NCI-H1930 (cell line): ENCODE measurements at places on chromosomes 12 and 14.

DNA sequence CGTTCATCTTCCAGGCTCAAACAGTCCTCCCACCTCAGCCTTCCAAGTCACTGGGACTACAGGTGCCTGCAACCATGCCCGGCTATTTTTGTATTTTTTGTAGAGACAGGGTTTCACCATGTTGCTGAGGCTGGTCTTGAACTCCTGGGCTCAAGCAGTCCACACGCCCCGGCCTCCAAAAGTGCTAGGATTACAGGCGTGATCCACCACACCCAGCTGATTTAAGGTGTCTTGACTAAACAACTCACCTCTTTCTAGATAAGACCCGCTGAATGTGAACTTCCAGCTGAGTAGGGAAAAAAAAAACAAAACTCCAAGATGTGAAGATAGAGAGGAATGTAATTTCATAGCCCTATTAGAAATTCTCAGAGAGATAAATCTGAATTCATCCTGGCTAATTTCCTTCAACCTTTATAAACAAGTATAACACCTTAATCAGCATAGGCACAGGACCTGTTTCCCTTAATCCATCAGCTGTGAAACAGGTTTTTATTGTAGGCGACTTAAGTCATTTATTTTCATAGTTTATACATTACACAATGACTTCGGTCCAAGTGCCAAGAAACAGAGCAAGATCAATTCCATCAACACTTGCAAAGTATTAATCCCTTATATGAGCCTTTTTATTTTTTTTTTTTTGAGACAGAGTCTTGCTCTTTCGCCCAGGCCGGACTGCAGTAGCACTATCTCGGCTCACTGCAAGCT lies 51.5 kb downstream of the HCAR2 start:
- DNase-seq = no peak

- DNase-seq = no peak
Observed at GRCh38 chr12:12099102-12099501, 28.4 kb downstream of the BCL2L14 start.

DNA sequence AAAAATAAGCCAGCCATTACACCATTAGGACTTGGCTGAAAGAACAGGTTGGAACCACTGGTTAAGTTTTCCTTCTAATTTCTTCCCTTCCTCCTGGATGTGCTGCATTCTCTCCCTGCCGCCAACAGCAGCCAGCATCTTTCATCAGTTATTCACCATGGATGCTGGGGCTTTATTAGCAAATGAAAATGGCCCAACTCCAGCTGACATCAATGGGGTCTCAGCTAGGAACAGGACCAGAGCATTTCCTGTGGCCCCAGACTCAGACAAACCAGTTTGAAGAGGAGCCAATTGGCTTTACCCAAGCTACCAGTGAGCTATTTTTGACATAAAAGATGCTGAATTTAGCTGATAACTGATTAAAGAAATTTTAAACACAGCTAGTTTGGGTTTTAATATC lies 26.0 kb upstream of the TBX5 start:
- DNase-seq = no peak

- DNase-seq = no peak
Observed at GRCh38 chr14:61703342-61704129, 8.2 kb downstream of the HIF1A start.

DNA sequence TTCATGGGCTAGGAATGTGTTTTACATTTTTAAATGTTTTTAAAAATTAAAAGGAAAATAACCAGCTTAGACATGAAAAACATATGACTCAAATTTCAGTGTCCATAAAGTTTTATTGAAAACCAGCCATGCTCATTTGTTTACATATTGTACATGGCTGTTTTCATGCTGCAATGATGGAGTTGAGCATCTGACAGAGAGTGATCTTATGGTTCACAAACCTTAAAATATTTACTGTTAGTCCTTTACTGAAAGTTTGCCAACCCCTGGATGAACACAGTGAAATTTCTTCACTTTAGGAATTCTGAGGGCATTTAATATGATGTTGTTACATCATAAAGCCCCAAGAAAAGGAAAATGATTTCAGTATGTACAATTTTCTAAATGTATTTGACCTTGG lies 16.1 kb downstream of the RASSF9 start:
- no peak for DNase-seq

DNA sequence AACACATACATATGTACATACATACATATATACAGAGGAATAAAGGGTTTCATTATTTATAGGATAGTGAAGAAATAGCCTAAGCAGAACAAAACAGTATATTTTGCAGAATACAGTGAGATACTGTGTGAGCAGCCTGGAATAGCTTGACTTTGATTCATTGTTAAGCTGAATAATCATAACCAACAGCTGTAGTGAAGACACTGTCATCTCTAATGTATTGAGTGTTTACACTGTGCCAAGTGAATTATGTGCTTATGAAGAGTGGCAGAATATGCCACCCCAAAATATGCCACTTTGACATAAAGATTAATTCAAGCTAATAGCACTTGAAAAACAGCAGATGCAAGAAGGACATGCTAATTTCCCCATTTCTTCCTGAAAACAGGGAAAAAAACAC lies 48.2 kb upstream of the LRFN5 start:
- DNase-seq = no peak

DNA sequence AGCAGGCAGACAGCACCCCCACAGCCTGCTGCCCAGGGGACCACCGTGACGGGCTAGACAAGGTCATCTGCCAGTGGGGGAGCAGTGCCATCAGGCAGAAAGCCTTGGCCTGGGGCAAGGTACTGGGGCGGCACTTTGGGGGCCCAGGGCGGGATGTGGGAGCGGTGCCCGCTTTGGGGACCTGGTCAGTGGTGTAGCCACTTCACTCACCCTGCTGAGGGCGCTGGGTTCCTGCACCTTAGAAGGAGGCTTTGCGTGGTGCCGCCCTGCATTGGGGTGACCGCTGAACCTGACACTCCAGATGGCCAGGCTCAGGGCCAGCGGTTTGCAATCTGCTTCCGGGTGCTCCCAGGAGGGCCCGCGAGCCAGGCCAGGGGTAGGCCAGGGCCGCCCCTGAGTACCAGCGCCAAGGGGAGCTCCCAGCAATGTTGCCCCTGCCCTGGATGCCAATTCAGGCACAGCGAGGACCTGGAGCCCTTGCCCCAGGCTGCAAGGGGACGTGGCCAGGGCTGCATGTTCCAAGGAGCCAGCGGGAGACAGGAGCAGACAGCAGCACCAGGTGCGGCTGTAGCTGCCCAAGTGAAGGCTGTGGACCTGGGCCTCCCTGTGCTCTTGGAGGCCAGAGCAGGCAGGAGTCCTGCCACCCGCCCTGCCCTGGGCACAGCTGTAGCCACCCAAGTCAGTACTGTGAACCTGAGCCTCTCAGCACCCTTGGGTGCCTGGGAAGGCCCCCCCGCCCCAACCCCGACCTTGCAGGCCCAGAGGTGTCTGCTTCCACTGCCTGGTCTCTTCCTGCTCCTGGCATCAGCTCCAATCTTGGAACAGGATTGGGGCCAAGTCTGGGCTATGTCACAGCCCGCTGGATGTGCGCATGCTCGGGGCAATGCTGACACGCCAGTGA lies 550.7 kb downstream of the SLC6A15 start:
- DNase-seq = no peak

DNA sequence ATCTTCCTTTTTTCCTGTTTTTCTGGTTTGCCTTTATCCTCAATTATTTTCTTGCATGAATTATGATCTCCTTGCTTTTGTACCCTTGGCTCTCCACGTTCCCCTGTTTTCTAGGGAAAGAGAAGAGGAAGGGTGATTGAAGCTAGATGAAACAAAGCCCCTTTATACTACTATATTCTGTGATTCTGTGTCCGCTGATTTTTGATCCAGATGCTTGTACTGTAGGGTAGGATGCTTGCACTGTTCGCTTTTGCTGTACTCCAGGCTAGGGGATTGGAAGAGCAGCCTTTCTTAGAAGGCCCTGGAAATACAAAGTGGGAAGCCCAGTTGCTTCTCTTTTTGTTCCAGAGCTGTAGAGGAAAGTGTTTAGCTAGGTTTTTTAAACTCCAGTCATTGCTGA lies 35.1 kb upstream of the KLHDC2 start:
- no peak for DNase-seq

DNA sequence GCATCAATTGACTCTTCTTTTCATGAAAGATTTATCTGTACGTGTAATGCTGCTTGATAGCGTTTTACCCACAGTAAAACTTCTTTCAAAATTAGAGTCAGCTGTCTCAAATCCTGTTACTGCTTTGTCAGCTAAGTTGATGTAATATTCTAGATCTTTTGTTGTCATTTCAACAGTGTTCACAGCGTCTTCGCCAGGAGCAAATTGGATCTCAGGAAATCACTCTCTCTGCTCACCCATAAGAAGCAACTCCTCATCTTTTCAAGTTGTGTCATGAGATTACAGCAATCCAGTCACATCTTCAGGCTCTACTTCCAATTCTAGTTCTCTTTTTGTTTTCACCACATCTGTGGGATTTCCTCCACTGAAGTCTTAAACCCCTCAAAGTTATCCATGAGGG lies 9.5 kb downstream of the PCNX1 start:
- no peak for DNase-seq

DNA sequence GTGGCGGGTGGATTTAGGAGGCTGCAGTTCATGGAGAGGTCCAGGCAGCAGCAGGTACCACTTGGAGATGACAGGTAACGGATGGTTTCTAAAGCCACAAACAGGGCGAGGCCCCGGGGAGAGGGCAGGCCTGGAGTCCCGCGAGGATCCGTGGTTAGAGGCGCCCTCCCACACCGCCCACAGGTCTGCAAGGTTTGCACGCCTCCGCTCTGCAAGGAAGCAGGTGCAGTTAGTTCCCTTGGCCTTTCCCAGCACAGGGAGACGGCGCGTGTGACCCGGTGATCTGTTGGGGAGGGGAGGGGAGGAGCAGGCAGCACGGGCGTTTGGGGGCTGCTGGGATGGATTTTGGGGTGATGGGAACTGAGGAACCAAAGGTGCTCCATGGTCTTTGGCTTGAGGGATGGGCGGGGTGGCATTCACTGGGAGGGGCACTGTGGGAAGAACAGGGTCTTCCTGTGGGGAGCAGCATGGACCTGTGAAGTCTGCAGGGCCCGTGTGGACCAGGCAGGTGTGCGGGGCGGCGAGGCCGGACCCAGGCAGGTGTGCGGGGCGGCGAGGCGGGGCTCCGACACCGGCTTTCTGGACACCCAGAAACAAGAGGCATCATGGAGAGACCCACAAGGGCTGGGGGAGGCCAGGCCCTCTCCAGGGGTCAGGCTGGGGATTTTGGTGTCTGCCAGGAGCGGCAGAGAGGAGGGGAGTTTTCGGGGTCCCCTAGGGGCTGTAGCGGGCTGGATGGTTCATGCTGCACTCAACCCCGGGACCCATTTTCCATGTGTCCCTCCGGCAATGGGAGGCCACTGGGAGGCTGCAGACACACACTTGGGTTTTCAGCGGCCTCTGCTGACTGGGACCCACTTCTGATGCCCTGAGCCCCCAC lies 29.1 kb downstream of the NOC4L start:
- no peak for DNase-seq

DNA sequence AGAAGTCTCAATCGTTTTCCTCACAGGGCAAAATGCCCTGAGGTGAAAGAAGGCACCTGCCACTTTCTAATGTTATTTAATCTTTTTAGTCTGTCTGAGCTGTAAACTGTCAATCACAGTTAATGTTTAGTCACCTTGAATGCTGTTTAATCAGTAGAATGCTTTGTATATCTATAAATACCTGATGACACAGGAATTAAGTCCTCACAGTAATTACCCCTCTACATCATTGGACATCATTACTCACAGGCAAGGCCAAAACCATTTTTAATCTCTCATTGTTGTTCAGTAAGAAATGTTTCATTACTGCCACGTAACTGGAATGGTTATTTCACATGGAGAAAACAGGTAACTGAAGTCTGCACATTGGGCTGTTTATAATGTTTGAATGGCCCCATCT lies 178.8 kb downstream of the EXOC5 start:
- peak; percentile 89 for DNase-seq

DNA sequence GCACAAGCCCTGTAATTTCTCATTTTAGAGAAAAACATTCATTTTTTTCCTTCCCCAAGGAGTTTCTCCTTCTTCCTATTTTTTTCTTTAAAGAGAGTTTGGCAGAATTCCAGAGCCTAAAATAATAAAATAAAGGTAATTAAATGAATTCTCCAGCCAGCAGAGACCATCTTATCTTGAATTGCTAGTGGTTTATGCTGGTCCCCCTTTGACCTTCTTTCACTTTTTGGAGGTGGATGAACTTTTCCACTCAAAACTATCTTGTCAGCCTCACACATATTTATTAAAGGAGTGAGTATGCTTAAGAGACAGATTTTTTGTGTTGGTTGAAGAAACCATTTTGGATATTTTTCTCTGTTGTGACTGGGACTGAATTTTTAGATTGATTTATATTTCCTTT lies 47.6 kb downstream of the ADIPOR2 start:
- DNase-seq = no peak

DNA sequence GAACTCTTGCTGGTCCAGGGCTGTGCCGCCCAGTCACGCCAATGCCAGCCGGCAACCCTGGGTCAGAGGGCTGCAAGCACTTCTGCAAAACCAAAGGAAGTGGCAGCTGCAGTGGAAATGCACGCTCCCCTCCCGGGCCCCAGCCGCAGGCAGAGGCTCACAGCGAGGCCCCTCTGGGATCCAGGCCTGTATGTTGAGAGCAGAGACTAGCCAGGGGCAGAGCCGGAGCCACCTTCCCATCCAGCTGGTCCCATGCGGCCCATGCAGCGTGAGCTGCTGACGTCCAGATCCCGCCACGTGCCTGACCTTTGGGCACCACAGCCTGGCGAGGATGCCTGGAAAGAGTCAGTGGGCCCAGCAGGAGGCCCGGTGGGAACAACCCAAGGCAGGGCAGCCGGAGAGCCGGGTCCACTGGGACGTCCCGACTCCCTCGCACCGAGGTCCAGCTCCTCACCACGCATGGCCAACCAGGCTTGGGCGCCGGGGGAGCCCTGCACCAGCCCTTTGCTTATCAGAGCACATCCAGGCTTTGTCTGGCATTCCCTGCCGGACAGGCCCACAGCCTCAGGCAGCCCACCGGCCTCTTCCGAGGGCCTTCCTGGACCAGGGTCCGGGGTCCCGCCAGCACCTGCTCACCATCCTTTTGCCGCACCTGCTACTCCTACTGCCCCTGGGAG lies 4.3 kb downstream of the GPR132 start:
- no peak for DNase-seq

- no peak for DNase-seq
Observed at GRCh38 chr12:124326871-124327270, 32.0 kb downstream of the RFLNA start.

- DNase-seq = no peak
Observed at GRCh38 chr14:104972301-104973134, 5.7 kb downstream of the AHNAK2 start.

GRCh38 chr12:68446901-68447796 lies 115.0 kb upstream of the MDM1 start:
- no peak for DNase-seq

DNA sequence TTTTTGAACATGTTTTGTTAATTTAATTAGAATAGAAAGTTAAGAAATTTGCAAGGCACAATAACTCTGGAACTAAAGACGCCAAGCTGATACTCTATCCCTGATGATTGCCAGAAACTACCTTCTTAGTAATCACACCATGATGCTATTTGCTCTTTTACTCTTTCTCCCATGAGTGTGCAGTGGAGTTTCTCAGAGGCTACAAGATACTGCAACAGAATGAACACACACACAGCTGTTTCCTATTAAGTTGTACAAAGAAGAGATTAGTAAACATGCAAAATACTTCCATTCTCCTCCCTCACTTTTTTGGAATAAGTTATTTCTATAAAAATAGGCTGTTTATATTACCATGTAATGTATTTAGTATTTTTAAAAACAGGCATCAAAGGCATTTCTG lies 1367.5 kb downstream of the AACS start:
- DNase-seq = no peak

- no peak for DNase-seq
Observed at GRCh38 chr12:6114476-6114870, 10.0 kb downstream of the VWF start.

- no peak for DNase-seq
Observed at GRCh38 chr12:75447691-75448393, 32.7 kb upstream of the GLIPR1 start.
